IMR-90 (cell line): ENCODE measurements at places on chromosomes 16 and 17. TPM values are rescaled to one million over a fixed set of nuclear protein-coding genes. Genes with fewer than 3 reads are reported as not detected.

Gene EME1
- 8.9 and 9.1 TPM in 2 replicates for total RNA-seq

- DNase-seq, result peak; percentile 41
Measured at GRCh38 chr16:87003414-87003755, 313.8 kb downstream of the C16orf95 start.

- no peak for DNase-seq
Measured at GRCh38 chr16:4266372-4266771, 6.5 kb downstream of the TFAP4 start.

- DNase-seq, result no peak
Measured at GRCh38 chr17:30840771-30841170, 9.0 kb downstream of the ATAD5 start.

Gene TBC1D3K
- not detected in 2 replicates for total RNA-seq
